ENCODE measurements at places on chromosomes 6 and 20. TPM values are rescaled to one million over a fixed set of nuclear protein-coding genes. Genes with fewer than 3 reads are reported as not detected.

Gene CRISP2
- not detected for total RNA-seq

Gene RCAN2
- not detected for total RNA-seq

Gene FILIP1
- total RNA-seq = not detected

Gene SLC26A8
- total RNA-seq = not detected

Gene PRR18
- total RNA-seq = not detected

Gene RFX6
- total RNA-seq = not detected

- H3K27ac ChIP-seq = no peak overlapping the region
- H3K4me1 ChIP-seq = peaks cover 40% of the 10 kb centered on the region
- H3K36me3 ChIP-seq = peaks cover 96% of the 10 kb centered on the region
These were observed 11.2 kb upstream of the ZNFX1 start for GRCh38 chr20:49288784-49289696.

DNA sequence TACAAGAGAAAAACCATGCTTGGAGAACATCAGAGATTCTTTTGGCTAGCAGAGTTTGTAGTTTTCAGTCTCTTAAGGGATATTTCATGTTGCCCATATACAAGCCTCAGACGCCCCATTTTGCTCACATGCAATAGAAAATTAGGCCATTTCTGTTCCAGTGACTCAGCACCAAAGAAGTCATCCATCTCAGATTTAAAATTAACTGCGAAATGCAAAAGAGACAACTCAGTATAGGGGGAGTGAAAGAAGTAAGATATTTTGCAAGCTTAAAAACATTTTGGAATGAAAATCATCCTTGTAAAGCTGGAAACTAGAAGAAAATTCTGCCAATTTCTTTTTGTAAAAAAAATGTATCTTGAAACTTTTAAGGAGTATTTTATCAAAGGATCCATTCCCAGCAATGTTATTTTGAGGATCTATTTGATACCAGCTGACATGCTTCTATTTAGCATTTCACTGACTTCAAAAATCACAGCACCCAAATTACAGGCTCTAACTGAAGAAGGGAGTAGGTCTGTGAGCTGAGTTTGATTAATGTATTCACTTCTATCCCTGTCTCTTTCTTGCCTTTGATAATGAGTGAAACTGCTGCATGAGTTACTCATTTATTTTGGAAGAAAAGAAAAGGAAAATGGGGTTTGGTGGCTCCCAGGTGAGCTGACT lies 223.7 kb upstream of the SULF2 start:
- H3K27me3 ChIP-seq = peaks cover 4% of the 10 kb centered on the region
- no peaks in the 10 kb centered on the region for H3K4me1 ChIP-seq
- no peak for DNase-seq
- no peaks in the 10 kb centered on the region for H3K36me3 ChIP-seq
- no peak overlapping the region for H3K4me3 ChIP-seq

DNA sequence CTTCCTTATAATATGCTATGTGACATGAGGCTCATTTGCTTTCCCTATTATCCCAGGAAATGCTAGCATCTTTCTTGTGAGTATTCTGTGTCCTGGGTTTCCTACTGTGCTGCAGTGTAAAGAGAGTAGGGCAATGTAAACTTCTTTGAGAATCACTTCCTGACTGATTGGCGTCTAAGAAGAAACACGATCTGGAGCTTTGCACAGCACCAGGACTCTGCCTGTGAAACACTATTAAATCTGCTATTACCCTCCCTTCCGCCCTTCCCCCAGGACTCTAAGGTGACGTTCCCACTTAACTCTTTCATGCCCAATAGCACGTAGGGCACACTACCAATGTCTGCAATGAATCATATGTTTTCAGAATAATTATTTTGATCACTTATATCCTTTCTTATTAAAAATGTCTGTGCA lies 607.3 kb upstream of the CITED2 start:
- H3K4me3 ChIP-seq = no peak overlapping the region
- DNase-seq = no peak
- H3K27me3 ChIP-seq = no peaks in the 10 kb centered on the region
- H3K27ac ChIP-seq = no peak overlapping the region
- H3K4me1 ChIP-seq = no peaks in the 10 kb centered on the region
- no peaks in the 10 kb centered on the region for H3K36me3 ChIP-seq

DNA sequence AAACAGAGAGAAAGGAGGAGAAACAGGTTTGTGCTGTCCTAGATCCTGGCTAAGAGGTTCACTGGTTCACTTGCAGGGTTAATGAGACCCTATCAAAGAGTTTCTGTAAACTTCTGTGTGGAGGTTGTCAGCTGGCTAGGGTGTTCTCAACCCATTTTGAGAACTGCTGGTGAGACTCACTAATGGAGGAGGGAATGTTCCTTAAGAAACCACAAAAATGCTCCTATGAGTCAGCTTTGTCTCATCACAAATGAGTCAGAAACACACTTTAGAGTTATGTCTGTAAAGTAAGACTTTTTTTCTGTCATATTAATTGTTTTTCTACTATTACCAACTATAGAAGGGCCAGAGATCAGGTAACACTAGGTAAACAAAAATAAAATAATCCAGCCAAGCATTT lies 884.4 kb downstream of the PHF3 start:
- H3K36me3 ChIP-seq = no peaks in the 10 kb centered on the region
- H3K27me3 ChIP-seq = no peaks in the 10 kb centered on the region
- H3K27ac ChIP-seq = no peak overlapping the region
- H3K4me1 ChIP-seq = no peaks in the 10 kb centered on the region

DNA sequence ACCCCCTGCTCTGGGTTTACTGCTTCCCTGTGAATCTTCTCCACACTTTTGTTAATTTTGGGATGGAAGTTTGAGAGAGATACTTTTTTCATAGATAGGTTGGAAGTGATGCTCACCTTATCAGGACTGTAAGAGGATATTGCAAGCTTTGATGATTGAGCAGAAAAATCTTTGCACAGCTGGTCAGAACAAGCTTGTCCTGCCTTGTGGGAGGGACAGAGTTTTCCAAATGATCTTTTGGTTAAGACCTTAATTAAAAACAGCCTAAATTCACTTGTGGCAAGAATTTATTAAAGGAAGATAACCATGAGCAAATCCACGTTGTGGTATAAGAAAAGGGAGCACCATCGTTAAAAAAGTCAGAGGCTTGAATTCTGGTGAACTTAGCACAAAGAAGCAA lies 32.2 kb downstream of the E2F3 start:
- no peaks in the 10 kb centered on the region for H3K27me3 ChIP-seq
- no peak for DNase-seq

- H3K27ac ChIP-seq = no peak overlapping the region
- H3K4me1 ChIP-seq = peaks cover 55% of the 10 kb centered on the region
- DNase-seq = no peak
- peaks cover 18% of the 10 kb centered on the region for H3K36me3 ChIP-seq
These were observed 5.4 kb downstream of the ACSS1 start for GRCh38 chr20:25052255-25053194.

DNA sequence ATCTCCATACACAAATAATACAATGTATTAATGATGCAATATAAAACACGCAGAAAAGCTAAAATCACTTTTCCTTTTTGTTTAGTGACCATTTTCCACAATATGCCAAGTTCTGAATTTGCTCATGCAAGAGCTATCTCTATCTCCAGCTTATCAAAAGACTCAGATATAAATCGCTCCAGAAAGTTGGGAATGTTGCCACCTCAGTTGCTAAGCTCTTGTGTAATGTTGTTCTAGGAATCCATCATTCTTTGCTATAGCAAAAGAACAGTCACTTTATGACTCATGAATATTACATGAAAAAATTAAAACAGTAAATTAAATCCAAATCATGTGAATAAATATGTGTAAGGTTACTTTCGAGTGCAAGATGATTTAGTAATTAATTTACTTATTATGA lies 8.7 kb downstream of the PLAGL1 start:
- no peak for DNase-seq
- no peak overlapping the region for H3K27ac ChIP-seq
- peaks cover 4% of the 10 kb centered on the region for H3K27me3 ChIP-seq
- no peaks in the 10 kb centered on the region for H3K4me1 ChIP-seq
- H3K36me3 ChIP-seq = peaks cover 2% of the 10 kb centered on the region

- H3K36me3 ChIP-seq = no peaks in the 10 kb centered on the region
- no peaks in the 10 kb centered on the region for H3K27me3 ChIP-seq
- no peak for DNase-seq
- no peak overlapping the region for H3K27ac ChIP-seq
- no peak overlapping the region for H3K4me3 ChIP-seq
- peaks cover 26% of the 10 kb centered on the region for H3K4me1 ChIP-seq
These were observed 59.2 kb downstream of the METTL24 start for GRCh38 chr6:110298916-110299315.

GRCh38 chr6:56620229-56620868 lies 22.3 kb downstream of the DST start:
- no peaks in the 10 kb centered on the region for H3K36me3 ChIP-seq
- H3K4me3 ChIP-seq = no peak overlapping the region
- DNase-seq = no peak
- no peak overlapping the region for H3K27ac ChIP-seq

- H3K27me3 ChIP-seq = peaks cover 5% of the 10 kb centered on the region
- H3K4me1 ChIP-seq = no peaks in the 10 kb centered on the region
- H3K4me3 ChIP-seq = no peak overlapping the region
- DNase-seq = no peak
- H3K27ac ChIP-seq = no peak overlapping the region
- H3K36me3 ChIP-seq = no peaks in the 10 kb centered on the region
These were observed 20.8 kb downstream of the DAAM2 start for GRCh38 chr6:39812853-39813533.
